ENCODE measurements at places on chromosomes 2 and 18.

- DNase-seq: no peak
These were observed 11.0 kb upstream of the PLA2R1 start for GRCh38 chr2:160073284-160073888.

DNA sequence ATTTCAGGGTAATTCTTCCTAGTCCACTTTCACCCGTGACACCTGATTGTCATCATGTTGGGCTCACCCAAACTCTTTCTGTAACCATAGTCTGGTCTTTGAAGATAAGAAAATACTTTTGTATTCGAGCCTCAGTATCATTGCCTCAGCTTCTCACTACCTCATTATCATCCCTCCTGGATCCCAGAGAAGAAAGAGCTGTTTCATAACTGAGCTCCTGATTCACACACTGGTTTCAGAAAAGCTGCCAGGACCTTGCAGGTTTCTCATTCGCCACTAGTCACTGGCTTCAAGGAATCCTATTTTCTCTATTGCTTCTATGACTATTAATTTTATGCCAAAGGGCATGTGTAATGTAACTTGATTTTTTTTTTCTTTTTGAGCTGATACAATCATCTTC is 2.9 kb upstream of the CRIM1 start:
- DNase-seq: no peak

DNA sequence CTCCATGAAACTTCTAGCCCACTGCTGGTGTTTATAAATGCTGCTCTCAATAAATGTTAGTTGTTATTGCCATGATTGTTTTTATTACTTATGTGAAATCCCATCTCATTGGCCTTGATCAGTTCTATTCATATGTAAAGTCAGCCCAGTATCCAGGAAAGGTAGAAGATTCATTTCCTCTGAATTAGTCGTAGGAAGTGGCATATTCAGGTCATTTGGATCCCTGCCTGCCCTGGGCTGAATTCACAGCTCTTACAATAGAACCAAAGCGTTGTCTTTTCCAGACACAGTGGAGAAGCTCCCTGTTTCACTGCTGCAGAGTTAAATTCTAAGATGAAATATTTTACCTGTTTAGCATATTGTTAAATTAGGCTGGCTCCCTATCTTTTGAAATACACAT is 70.3 kb downstream of the MAIP1 start:
- DNase-seq: no peak

DNA sequence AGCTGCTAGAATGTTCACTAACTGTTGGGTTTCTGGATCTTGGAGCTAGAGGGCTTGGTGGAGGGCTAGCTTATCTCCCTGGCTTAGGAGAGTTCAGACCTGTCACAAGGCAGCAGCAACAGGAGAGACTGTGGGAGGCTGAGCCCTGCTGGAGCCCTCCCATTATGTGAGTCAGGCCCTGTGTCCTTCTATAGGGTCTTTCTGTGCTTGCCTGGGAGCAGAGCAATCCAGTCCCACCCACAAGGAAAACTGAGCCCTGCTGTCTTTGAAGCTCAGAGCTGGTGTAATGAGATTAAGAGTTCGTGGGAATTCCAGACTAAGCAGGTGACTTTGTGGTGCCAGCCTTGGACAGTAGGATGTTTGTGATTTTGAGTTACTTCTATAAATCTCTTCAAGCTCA is 249.0 kb downstream of the TTC32 start:
- DNase-seq: no peak

DNA sequence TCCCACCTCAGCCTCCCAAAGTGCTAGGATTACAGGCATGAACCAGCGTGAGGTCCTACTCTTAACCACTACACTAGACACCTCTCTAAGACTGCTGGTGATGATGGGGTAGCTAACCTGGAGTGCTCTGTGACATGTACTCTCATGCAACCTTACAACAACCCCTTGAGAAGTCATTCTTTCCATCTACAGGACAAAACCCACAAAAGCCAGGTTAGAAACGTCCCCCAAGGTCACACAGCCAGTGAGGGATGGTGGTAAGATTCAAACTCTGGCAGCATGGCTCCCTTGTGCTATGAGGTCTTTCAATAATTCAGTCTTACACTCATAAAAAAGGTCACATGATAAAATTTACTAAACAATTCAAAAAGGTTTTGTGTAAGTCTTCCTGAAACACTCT is 94.8 kb upstream of the SERTAD2 start:
- DNase-seq: no peak

- no peak for DNase-seq
These were observed 54.0 kb upstream of the NOSTRIN start for GRCh38 chr2:168748461-168748860.

DNA sequence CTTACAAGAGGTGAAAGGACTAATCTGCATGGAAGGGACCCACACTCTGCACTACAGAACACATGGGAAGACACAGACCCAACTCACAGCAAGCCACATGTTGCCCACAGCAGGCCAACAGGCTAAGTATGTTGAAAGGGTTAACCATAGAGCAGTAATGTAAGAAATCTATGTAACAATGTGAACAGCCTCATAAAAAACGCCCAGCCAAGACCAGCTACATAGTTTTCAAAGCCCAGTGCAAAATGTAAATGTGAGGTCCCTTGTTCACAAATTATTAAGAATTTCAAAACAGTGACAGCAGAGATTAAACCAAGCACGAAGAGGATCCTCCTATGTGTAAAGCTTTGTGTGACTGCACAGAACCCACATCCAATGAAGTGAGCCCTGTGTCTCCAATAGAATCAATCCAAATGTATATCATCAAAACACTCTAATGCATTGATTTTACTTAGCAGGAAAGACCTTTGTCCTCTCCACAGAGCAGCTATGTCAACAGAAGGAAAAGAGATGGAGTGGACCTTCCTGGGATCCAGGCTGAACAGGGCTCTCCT is 210.1 kb downstream of the AGPS start:
- DNase-seq: no peak

GRCh38 chr2:229943770-229944449 is 21.6 kb downstream of the FBXO36 start:
- DNase-seq: no peak

GRCh38 chr18:35506024-35506712 is 8.4 kb upstream of the INO80C start:
- DNase-seq: no peak
